ENCODE measurements at places on chromosomes 12 and 14. TPM values are rescaled to one million over a fixed set of nuclear protein-coding genes. Genes with fewer than 3 reads are reported as not detected.

GUCY2C gene
- total RNA-seq = not detected

SERPINA5 gene
- 515 TPM for total RNA-seq

TGM1 gene
- 1.4 TPM for total RNA-seq

PAH gene
- 15.6 TPM for total RNA-seq

PLEKHG7 gene
- total RNA-seq = not detected

TMEM63C gene
- 2.8 TPM for total RNA-seq

GNB3 gene
- 1.7 TPM for total RNA-seq

MAP1LC3B2 gene
- 1.4 TPM for total RNA-seq

DNA sequence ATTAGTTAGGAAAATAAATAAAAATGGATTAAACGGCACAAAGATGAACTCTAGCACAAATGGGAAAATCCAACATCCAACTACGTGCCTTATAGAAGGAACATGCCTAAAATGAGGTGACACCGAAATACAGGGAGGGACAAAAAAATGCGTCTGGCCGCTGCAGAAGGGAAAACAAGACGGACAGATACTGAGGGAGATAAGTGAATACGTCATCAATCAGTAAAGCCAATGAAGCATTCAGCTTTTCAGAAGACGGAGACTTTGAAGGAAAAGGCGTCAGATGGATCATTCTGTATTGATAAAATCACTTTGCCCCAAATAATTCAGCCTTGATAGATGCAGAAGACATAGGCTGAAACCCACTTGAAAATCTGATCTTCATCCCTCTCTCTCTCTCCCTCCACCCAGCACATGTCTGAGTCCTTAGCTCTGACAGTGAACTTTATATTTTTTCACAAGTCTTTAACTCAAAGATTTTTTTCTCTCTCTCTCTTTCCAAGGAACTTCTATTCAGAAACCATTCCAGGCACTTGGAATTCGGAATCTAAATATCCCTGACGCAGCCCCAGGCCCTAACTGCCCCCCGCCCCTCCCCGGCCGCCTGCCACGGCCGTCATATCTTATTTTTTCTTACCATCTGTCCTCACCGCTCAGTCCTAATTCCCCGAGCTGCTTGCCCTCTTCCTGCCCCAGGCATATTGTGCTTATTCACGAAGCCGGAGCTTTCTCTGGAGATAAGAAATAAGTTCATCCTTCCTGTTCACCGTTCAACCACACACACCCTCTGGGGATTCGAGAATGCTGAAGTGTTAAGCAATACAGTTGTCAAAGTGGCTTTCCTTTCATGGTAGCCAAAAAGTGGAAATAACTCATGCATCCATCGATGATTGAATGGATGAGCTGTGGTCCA lies 35.5 kb upstream of the RFLNA start:
- peak; percentile 63 for DNase-seq
- H3K27me3 ChIP-seq = no peaks in the 10 kb centered on the region
- H3K27ac ChIP-seq = no peak overlapping the region
- peaks cover 7% of the 10 kb centered on the region for H3K4me1 ChIP-seq
- H3K4me3 ChIP-seq = peak overlapping the region; percentile 7

DNA sequence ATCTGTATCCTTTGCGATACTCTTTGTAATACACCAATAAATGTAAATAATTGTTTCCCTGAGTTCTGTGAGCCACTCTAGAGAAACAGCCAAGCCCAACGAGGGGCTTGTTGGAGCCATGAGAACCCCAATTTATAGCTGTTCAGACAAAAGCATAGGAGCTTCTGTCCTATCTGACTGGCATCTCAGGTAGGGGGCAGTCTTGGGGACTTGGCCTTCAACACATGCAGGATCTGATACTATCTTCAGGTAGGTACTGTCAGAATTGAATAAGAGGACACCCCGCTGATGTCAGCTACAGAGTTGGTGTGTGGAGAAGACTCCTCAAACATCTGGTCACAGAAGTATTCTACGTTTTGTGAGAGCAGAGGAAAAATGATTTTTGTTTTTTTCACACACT lies 25.3 kb downstream of the TXNDC16 start:
- DNase-seq = no peak
- H3K4me1 ChIP-seq = no peaks in the 10 kb centered on the region
- no peak overlapping the region for H3K4me3 ChIP-seq
- H3K36me3 ChIP-seq = no peaks in the 10 kb centered on the region
- H3K27me3 ChIP-seq = no peaks in the 10 kb centered on the region

DNA sequence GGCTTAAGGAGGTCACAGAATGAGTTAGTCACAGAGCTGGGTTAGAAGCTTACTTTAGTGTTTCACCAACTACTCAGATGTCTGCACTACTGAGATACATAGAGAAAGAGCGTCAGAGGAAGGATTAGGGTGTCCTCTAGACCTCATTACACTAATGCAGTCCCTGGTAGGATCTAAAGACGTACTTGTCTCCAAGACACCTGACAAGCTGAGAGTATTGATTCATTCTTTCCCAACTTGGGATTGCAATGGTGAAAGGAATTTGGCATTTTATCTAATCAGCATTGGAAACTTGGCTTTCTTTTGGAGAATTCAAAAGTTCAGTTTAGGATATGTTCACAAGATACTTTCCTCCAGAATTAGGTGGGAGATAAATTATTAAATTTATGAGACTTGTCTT lies 402.1 kb downstream of the ZFP36L1 start:
- H3K4me1 ChIP-seq = peaks cover 55% of the 10 kb centered on the region
- no peaks in the 10 kb centered on the region for H3K36me3 ChIP-seq
- no peak for DNase-seq
- no peak overlapping the region for H3K4me3 ChIP-seq
- H3K27ac ChIP-seq = peak overlapping the region; percentile 34

GRCh38 chr12:26524862-26525465 lies 308.0 kb downstream of the ITPR2 start:
- peaks cover 9% of the 10 kb centered on the region for H3K4me1 ChIP-seq
- H3K27me3 ChIP-seq = no peaks in the 10 kb centered on the region
- no peak for DNase-seq
- H3K4me3 ChIP-seq = no peak overlapping the region

DNA sequence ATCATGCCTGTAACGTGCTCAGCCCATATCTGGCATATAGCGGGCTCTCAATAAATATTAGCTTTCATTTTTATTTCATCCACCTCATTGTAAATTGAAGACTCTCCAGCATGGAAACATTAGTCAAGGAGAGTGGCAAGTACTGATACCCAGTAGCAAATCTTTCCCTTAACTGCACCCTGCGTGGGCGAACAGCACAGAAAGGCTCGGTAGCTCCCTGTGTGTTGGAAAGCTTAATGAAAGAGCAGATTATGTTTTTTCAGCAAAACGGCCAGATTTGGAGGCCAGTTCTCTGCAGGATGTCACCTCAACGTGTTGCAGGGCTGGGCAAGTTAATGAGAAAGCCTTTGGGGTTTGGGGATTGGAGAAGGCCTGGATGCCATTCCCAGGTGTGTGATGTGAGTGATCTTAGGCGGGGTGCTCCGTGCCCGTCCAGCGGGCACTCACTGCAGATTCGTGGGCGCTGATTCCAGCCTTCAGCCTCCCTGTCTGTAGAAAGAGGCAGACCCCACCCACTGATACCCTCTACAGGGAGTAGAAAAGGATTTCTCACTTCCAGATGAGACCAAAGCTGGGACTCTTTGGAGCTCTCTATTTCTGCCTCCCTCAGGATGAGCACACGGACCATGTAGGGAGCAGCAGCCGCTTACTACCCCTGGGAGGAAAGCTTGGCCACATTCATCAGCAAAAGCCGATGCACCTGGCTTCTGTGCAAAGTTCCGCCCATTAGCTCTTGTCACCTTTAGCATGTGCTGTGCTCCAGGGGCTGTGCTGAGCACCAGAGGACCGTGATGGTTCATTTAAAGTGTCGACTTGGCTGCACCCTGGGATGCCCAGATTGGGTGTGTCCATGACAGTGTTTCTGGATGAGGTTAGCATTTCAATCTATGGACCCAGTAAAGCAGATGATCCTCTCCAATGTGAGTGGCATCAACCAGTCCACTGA lies 29.1 kb downstream of the C14orf132 start:
- no peak overlapping the region for H3K4me3 ChIP-seq
- DNase-seq = no peak
- H3K4me1 ChIP-seq = no peaks in the 10 kb centered on the region
- H3K36me3 ChIP-seq = no peaks in the 10 kb centered on the region

DNA sequence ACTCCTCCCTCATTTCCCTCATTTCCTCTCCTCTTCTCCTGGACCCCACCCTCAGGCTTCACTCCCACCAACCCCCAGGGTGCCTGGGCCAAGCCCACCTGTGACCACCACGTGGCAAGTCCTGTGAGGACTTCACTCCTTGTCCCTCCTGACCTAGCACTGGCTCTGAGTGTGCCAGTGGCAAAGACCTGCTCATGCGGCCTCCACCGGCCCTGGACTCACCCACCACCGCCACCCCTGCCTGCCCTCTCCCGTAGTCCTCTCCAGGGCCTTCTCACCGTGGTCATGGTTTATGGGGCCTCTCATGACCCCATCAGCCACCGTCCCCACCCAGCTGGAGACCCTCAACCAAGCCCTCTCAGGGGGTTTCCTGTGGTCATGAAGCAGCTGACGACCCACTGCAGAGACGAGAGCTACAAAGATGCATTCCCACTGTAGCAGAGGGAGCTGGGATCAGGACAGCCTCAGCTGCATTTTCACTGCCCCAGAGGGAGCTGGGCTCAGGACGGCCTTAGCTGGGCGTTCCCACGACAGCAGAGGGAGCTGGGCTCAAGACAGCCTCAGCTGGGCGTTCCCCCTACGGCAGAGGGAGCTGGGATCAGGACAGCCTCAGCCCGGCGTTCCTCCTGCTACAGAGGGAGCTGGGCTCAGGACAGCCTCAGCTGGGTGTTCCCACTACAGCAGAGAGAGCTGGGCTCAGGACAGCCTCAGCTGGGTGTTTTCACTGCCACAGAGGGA lies 3.2 kb upstream of the C14orf180 start:
- H3K36me3 ChIP-seq = no peaks in the 10 kb centered on the region
- no peak overlapping the region for H3K4me3 ChIP-seq

DNA sequence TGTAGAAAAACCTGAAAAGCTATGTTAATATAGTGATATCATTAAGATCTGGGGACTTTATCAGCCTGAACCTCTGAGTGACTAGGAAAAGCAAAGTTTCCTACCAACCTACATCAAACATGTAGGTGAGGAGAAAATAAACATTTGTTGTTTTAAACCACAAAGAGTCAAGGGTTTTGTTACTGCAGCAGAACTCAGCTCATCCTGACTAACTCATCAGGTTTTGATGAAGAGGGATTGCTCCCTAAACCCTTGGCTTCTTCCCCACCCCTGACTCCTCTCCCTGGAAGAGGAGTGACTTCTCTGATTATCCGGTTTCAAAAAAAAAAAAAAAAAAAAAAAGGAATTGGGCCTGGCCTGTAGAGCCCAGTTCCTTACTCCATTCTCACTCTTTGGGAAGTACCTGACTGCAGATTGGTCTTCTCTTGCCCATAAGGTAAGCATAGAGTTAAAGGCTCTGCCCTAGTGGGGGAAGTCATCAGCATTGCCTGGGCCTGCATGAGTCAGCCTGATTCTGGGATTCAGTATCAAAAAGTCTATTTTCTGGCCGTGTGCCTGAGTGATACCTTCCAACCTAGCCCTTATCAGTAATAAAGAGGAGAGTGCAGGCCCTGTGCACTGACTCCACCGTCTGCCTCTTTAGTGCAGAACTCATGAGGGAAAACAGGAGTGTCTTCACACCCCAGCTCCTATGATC lies 16.9 kb downstream of the BDKRB1 start:
- H3K27me3 ChIP-seq = no peaks in the 10 kb centered on the region
- no peak for DNase-seq
- no peak overlapping the region for H3K4me3 ChIP-seq
- peaks cover 10% of the 10 kb centered on the region for H3K4me1 ChIP-seq

- H3K27me3 ChIP-seq = peaks cover 10% of the 10 kb centered on the region
- no peak overlapping the region for H3K4me3 ChIP-seq
- H3K36me3 ChIP-seq = no peaks in the 10 kb centered on the region
- H3K27ac ChIP-seq = no peak overlapping the region
- no peaks in the 10 kb centered on the region for H3K4me1 ChIP-seq
These were observed 71.1 kb upstream of the RASSF8 start for GRCh38 chr12:25887367-25887766.

- no peaks in the 10 kb centered on the region for H3K27me3 ChIP-seq
- H3K36me3 ChIP-seq = no peaks in the 10 kb centered on the region
- no peaks in the 10 kb centered on the region for H3K4me1 ChIP-seq
These were observed 369.0 kb upstream of the FAR2 start for GRCh38 chr12:28780096-28780495.

GRCh38 chr12:79552192-79552591 lies 138.6 kb downstream of the PAWR start:
- no peaks in the 10 kb centered on the region for H3K36me3 ChIP-seq
- DNase-seq = no peak
- no peak overlapping the region for H3K27ac ChIP-seq
- H3K4me1 ChIP-seq = peaks cover 5% of the 10 kb centered on the region
- no peaks in the 10 kb centered on the region for H3K27me3 ChIP-seq

GRCh38 chr12:55499231-55499630 lies 7.1 kb downstream of the OR6C68 start:
- no peaks in the 10 kb centered on the region for H3K36me3 ChIP-seq
- no peak overlapping the region for H3K27ac ChIP-seq
- DNase-seq = no peak
- H3K4me1 ChIP-seq = no peaks in the 10 kb centered on the region
- H3K4me3 ChIP-seq = no peak overlapping the region

GRCh38 chr14:67270145-67270753 lies 29.0 kb downstream of the PALS1 start:
- no peak overlapping the region for H3K4me3 ChIP-seq
- no peak overlapping the region for H3K27ac ChIP-seq
- no peak for DNase-seq

GRCh38 chr12:77571768-77572167 lies 258.9 kb upstream of the NAV3 start:
- H3K27ac ChIP-seq = no peak overlapping the region
- no peaks in the 10 kb centered on the region for H3K4me1 ChIP-seq
- H3K4me3 ChIP-seq = no peak overlapping the region
- no peaks in the 10 kb centered on the region for H3K36me3 ChIP-seq
- no peaks in the 10 kb centered on the region for H3K27me3 ChIP-seq

GRCh38 chr12:114976959-114977358 lies 293.0 kb upstream of the TBX3 start:
- H3K36me3 ChIP-seq = no peaks in the 10 kb centered on the region
- no peaks in the 10 kb centered on the region for H3K27me3 ChIP-seq
- no peaks in the 10 kb centered on the region for H3K4me1 ChIP-seq
- H3K27ac ChIP-seq = no peak overlapping the region

- no peak overlapping the region for H3K27ac ChIP-seq
- no peaks in the 10 kb centered on the region for H3K27me3 ChIP-seq
- H3K4me3 ChIP-seq = no peak overlapping the region
- no peaks in the 10 kb centered on the region for H3K4me1 ChIP-seq
These were observed 277.6 kb downstream of the SOX5 start for GRCh38 chr12:23671881-23672280.

Data from adrenal gland (tissue), 19 donors.